Progenitor cell of endocrine pancreas (in vitro differentiated cells): ENCODE measurements at places on chromosomes 7 and 10.
A peak's percentile ranks its signal among the peaks of the same experiment; 100 is the strongest.

DNA sequence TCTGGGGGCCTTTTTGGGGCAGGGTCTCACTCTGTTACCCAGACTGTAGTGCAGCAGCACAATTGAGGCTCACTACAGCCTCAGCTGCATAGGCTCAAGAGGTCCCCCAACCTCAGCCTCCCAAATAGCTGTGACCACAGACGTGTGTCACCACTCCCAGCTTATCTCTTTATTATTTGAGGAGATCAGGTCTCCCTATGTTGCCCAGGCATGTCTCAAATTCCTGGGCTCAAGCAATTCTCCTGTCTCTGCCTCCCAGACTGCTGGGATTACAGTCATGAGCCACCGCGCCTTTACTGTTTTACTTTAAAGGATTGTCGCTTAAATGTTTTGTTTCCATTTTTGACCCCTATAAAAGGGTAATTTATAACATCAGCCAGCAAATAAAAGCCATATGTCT lies 502.6 kb upstream of the AUTS2 start:
- H3K4me1 ChIP-seq: peaks cover 1% of the 10 kb centered on the region
- H3K36me3 ChIP-seq: peaks cover 1% of the 10 kb centered on the region
- H3K27me3 ChIP-seq: no peaks in the 10 kb centered on the region
- no peak for DNase-seq
- no peak overlapping the region for H3K4me3 ChIP-seq

GRCh38 chr7:30931161-30931928 lies 19.7 kb downstream of the AQP1 start:
- peaks cover 9% of the 10 kb centered on the region for H3K27me3 ChIP-seq
- H3K4me1 ChIP-seq: no peaks in the 10 kb centered on the region
- H3K27ac ChIP-seq: no peak overlapping the region
- DNase-seq: peak; percentile 4

DNA sequence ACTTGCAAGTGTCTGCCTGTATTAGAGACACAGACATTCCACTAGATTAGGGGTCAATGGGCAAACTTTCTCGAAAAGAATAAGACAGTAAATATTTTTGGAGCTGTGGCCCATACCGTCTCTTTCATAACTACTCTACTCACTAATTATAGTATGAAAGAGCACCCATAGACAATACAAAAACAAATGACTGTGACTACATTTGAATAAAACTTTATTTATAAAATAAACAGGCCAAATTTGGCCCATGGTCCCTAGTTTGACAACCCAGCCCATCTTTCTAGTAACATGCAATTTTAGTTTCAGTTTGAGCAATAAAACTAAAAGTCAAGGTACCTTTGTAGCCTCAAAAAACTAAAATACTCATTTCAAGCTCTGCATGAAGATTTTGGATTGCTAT lies 294.6 kb downstream of the PARD3 start:
- no peaks in the 10 kb centered on the region for H3K27me3 ChIP-seq
- H3K4me1 ChIP-seq: peaks cover 7% of the 10 kb centered on the region
- no peak overlapping the region for H3K27ac ChIP-seq
- no peak for DNase-seq
- peaks cover 9% of the 10 kb centered on the region for H3K36me3 ChIP-seq

- H3K27ac ChIP-seq: no peak overlapping the region
- peaks cover 2% of the 10 kb centered on the region for H3K36me3 ChIP-seq
- H3K27me3 ChIP-seq: no peaks in the 10 kb centered on the region
- no peaks in the 10 kb centered on the region for H3K4me1 ChIP-seq
- no peak overlapping the region for H3K4me3 ChIP-seq
Observed at GRCh38 chr7:158067219-158067930, 520.2 kb downstream of the PTPRN2 start.

DNA sequence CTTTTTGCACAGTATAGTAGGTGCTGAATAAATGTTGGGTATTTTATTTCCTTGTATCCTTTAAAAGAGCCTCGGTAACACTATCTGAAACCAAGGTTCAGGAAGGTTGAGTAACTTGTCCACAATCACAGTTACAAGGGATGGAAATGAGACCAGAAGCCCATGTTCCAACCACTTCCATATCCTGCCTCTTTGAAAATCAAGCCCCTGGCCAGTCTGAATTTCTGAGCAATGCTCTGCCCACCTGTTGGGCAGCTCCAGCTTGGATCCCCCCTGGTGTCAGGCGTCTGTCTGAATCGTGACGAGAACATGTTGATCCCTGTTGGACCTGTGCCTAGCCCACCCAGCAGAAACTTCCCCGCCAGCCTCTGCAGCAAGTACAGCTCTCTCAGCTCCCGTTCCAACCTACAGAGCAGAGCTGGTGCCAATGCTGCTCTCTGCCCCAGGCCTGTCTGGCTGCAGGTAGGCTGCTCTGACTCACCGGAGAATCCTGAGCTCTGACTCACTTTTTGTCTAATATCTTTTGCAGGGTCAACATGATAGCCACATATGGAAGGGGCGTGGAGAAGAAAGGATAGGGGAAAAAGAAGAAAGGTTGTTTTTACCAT lies 595.5 kb downstream of the INHBA start:
- H3K27ac ChIP-seq: no peak overlapping the region
- H3K4me3 ChIP-seq: no peak overlapping the region
- H3K27me3 ChIP-seq: no peaks in the 10 kb centered on the region
- DNase-seq: no peak
- H3K4me1 ChIP-seq: no peaks in the 10 kb centered on the region

- no peaks in the 10 kb centered on the region for H3K36me3 ChIP-seq
- peaks cover 17% of the 10 kb centered on the region for H3K27me3 ChIP-seq
- H3K27ac ChIP-seq: peak overlapping the region; percentile 37
- DNase-seq: no peak
- H3K4me3 ChIP-seq: peak overlapping the region; percentile 72
- H3K4me1 ChIP-seq: peaks cover 10% of the 10 kb centered on the region
Observed at GRCh38 chr10:102396730-102397151, 1.2 kb downstream of the NFKB2 start.

DNA sequence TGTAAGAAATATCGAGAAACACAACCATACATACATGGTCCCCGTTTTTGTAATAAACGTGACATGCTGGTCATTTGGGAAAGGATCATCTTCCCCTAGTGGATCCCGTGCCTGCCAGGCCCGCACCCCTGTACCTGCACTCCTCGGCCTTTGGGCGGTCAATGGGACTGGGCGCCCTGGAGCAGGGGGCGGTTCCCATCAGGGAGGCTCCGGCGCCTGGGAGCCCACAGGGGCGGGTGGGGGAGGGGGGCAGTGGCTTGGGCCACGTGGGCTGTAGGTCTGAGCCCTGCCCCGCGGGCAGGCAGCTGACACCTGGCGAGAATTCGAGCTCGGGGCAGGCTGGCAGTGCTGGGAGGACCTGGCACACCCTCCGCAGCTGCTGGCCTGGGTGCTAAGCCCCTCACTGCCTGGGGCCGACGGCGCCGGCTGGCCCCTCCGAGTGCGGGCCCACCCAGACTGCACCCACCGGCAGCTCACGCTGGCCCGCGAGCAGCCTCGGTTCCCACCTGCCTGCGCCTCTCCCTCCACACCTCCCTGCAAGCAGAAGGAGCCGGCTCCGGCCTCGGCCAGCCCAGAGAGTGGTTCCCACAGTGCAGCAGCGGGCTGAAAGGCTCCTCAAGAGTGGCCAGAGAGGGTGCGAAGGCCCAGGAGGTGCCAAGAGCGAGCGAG lies 361.6 kb upstream of the GRM3 start:
- no peak for DNase-seq
- H3K27me3 ChIP-seq: no peaks in the 10 kb centered on the region
- no peaks in the 10 kb centered on the region for H3K4me1 ChIP-seq
- H3K4me3 ChIP-seq: no peak overlapping the region
- H3K27ac ChIP-seq: no peak overlapping the region
- no peaks in the 10 kb centered on the region for H3K36me3 ChIP-seq

DNA sequence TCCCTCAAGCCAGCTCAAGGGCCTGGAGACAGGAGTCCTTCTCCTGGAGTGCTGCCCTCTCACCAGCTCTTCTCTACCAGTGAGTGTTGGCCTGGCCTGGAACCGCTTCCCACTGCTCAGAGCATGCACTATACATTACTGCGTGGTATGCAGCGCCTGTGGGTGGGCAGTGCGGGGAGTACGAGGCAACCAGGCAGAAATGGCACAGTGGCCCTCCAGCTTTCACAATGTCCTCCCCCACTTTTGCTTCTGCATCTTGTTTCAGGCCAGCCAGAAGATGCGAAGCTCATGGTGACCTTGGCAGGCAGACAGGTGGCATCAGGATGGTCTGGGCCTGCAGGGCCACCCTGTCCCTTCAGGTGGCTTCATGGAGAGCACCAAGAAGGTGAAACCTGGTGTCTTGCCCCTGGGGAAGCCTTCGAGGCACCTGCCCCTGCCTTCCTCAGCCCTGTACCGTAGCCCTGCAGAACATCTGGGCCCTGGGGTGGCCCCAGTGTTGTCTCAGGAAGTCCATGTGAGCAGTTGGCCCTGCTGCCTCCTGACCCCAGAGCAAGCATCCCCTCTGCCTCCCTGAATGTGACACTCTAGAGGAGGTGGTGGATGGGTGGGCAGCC lies 35.8 kb downstream of the RASGEF1A start:
- peaks cover 71% of the 10 kb centered on the region for H3K27me3 ChIP-seq
- H3K4me3 ChIP-seq: peak overlapping the region; percentile 50
- no peaks in the 10 kb centered on the region for H3K36me3 ChIP-seq
- peak; percentile 6 for DNase-seq

DNA sequence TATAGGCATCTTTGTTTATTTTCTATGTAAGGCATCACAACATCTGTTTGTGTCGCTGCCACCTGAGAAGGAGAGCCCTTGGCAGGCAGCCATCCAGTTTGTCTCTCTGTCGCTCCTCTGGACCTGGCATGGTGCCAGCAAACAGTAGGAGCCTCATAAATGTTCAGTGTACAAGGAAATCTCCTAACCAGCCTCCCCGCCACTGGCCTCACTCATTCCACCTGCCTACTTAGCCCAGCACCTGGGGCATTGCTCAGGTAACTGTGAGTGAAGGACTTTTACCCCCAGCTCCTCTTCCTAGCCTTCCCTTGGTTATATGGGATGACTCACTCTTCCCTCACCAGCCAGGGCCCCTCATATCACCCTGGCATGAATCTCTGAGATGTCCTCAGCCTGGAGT lies 61.7 kb upstream of the NPTX2 start:
- no peak overlapping the region for H3K27ac ChIP-seq
- peaks cover 22% of the 10 kb centered on the region for H3K27me3 ChIP-seq
- H3K4me1 ChIP-seq: no peaks in the 10 kb centered on the region
- no peak for DNase-seq

- no peak overlapping the region for H3K4me3 ChIP-seq
- H3K27ac ChIP-seq: no peak overlapping the region
- no peaks in the 10 kb centered on the region for H3K27me3 ChIP-seq
- DNase-seq: no peak
- H3K4me1 ChIP-seq: peaks cover 7% of the 10 kb centered on the region
Observed at GRCh38 chr7:96211954-96212353, 109.9 kb downstream of the SLC25A13 start.

DNA sequence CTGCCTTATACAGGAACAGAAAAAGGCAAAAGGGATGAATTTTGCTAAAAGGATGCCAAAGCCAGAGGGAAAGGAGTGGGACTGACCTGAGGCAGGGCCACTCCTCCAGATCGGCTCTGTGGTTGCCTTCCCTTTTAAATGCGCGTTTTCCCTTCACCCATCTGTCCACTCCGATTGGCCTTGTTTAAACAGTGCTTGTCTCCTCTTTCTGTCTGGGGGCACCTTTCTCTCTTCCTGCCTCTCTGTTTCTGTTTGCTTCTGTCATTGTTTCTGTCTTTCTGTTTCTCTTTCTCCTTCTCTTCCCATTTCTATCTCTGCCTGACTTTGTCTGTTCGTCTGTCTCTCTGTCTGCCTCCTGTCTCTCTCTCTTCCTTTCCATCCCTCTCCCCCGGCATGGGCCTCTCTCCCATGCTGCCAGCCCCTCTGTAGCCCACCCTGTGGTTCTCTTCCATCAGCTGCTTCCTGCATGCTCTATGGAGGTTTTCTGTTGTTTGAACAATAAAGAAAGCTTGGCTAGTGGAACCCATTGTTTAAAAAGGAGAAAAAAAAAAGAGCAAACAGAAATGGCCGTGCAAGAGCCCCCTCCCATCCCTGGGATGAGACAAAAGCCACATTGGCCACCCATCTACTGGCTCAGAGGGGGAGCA lies 29.5 kb upstream of the HSPB1 start:
- H3K4me3 ChIP-seq: no peak overlapping the region
- no peak for DNase-seq
- H3K36me3 ChIP-seq: no peaks in the 10 kb centered on the region
- H3K27me3 ChIP-seq: peaks cover 71% of the 10 kb centered on the region
- no peak overlapping the region for H3K27ac ChIP-seq

DNA sequence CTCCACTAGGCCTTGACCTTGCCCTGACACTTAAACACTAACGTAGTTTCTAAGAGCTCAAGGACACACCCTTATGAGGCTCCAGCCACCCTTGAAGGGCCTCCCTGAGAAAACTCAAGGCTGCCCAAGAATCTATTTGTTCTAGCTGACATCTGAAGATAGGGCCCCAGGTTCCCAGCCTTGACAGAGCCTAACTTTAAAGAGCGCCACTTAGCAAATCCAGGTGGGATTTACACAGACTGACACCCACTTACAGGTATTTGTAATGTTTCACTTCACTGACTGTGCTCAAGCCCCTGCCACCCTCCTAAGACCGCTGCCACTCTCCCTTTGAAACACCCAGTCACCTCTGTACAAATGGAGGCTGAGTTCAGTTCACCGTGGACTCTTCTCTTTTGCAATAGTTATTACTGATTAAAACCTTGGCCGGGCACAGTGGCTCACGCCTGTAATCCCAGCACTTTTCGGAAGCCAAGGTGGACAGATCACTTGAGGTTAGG lies 90.4 kb downstream of the SVOPL start:
- peak overlapping the region; percentile 3 for H3K4me3 ChIP-seq
- DNase-seq: no peak
- H3K36me3 ChIP-seq: peaks cover 7% of the 10 kb centered on the region
- H3K27ac ChIP-seq: peak overlapping the region; percentile 94
- H3K4me1 ChIP-seq: peaks cover 41% of the 10 kb centered on the region
- no peaks in the 10 kb centered on the region for H3K27me3 ChIP-seq

DNA sequence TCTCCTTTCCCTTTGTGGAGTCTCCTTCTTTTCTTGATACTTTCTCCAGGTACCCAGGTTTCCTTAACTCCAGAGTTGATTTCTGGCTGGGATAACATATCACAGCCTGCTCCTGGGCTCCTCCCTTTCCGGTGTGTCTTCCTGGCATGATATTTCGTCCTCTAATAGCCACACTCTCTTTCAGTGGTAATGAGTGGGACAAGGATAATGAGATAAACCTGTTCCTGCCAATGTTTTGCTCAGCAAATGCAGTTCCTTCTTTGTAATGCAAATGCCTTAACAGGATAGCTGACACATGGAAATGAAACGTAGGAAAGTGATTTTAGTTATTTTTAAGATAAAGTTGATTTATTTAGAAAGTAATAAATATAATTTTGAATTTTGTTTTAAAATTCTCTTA lies 168.6 kb downstream of the NRP1 start:
- peaks cover 16% of the 10 kb centered on the region for H3K4me1 ChIP-seq
- H3K36me3 ChIP-seq: no peaks in the 10 kb centered on the region
